Activated naive CD4-positive, alpha-beta T cell (primary cell): ENCODE measurements at places on chromosomes 11 and 22.
A peak's percentile ranks its signal among the peaks of the same experiment; 100 is the strongest.

GRCh38 chr11:125429174-125429707, 66.8 kb downstream of the FEZ1 start:
- peak; percentile 13 for DNase-seq

DNA sequence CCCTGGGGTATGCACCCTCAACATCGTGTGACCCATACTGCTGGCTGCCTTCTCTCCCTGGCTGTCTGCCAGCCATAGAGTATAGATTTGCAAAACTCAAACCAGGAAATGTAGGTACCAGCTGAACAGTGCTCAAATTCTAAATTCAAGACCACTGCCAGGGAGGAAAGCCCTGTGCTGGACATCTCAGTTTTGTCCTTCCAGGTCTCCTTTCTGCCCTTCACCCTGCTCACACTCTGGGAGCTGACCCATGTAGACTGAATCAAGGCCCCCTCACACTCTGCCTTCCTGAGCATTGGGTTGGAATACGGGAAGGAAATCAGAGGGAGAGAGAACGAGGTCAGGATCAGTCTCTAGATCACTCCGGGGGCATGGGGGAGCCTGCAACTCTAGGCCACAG, 12.4 kb upstream of the DRD2 start:
- no peak for DNase-seq

- DNase-seq = no peak
These were observed 13.5 kb upstream of the ANKK1 start for GRCh38 chr11:113373981-113374560.

DNA sequence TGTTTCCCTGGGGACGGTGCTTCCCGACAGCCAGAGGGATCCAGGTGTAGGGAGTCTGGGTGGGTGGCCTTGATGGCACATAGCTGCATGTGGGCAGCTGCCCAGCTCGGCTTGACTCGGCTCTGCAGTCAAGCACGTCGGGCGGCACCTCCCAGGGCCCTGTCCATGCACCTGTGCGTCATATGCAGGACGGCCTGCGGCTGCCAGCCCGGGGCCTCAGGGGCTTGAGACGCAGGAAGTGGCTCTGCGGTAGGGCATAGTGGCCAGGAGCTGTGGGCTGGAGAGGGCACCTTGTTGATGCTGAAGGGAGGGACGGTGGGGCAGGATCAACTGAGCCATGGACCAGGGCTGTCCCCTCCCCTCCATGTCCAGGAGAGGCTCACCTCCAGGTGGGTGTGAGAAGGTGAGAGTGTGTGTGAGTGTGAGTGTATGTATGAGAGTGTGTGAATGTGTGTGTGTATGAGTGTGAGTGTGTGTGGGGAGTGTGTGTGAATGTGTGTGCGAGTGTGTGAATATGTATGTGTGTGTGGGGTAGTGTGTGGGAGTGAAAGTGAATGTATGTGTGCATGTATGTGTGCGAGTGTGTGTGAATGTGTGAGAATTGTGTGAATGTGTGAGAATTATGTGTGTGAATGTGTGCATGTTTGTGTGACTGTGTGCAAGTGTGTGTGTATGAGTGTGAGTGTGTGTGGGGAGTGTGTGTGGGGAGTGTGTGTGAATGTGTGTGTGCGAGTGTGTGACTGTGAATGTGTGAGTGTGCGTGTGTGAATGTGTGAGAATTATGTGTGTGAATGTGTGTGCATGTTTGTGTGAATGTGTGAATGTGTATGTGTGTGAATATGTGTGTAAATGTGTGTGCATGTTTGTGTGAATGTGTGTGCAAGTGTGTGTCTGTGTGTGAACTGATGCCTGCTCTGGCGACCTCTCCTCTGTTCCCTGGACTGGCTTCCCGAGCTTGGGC, 5.7 kb upstream of the SUN2 start:
- DNase-seq = no peak

- no peak for DNase-seq
These were observed 55.5 kb downstream of the CHRDL2 start for GRCh38 chr11:74675761-74676160.

- DNase-seq = no peak
These were observed at the start of gene NCF4 for GRCh38 chr22:36860821-36861659. TSS of gene NCF4 (plus strand) at chr22:36861006. CDS start at chr22:36861172, 166 bp downstream.

- DNase-seq = no peak
These were observed 239.1 kb upstream of the ARHGAP20 start for GRCh38 chr11:110951037-110951949.

DNA sequence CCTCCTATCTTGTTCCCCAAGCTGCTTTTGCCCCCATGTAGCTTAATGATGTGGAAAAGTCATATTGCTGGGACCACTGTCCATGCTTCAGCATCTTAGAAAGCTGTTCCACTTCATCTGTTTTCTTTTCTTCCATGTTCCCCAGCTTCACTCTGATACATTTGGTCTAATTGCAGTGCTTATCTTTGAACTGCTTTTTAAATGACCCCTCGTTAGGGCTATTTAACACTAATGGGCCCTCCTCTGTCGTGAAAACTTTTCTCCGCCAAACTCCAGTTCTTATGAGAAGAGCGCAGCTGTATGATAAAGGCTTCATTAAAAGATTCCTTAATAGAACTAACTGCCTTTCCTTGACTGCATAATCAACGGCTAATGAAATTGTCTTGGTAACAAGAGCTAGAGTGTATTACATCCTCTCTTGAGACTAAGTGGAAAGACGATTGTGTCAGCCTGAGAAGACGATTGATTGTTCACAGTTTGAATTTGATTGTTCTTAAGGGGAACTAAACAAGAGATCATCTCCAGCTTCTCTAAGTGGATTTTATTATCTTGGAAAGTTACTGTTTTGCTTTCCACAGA, 165.0 kb upstream of the MTNR1B start:
- no peak for DNase-seq

DNA sequence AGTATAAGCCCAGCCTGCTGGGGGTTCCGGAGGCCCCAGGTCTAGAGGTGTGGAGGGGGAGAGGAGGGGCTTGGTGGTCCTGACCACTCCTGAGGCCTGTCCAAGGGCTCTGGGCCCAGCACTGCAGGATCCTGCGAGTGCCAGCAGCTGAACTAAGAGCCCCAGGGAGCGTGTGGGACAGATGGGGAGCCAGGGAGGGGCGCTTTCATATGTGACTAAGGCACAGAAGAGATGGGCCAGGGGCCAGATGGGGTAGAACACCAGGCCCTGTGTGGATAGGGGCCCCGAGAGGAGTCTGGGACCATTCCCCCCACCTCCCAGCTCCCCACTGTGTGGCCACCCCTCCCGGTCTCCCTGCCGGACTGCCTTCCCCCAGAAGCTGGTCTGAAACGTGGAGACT, 18.4 kb downstream of the MAFF start:
- no peak for DNase-seq

DNA sequence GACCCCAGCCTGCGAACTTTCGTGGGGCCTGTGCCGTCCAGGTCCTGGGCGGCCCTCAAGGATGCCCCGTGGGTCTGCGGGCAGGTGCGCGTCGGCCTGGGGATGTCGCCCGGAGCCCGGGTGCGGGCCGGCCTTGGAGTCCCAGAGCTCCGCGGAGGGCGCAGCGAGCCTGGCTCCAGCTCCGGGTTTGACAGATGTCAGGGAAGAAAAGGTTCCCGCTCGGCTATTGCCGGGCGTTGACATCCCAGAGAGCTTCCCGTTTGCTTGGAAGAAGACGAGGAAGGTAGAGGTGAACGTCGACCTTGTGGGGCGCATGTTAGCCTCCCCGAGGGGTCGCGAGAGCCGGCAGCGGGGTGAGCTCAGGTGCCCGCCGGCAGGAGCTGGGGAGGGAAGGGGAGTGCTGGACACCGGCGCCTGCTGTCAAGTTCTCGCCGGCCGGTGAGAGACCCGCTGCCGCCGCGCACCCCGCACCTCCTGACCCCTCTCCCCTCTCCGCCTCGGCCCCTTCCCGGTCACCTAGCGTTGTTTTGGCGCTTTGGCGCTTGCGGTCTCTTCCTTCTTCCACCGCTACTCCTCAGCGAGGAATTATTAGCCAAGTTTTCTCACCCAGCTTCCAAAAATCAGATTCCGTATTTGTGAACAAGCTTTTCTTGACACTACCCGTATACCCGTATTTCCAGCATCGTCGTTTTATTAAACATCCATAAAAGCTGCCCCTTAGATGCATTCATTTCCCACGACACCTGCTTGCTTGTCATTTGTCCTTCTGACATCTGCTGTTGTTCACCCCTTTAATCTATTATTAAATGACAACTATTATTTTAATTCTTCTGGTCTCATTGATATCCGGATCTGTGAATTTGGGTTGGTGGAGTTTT, 1.3 kb downstream of the BMAL1 start:
- DNase-seq = no peak

DNA sequence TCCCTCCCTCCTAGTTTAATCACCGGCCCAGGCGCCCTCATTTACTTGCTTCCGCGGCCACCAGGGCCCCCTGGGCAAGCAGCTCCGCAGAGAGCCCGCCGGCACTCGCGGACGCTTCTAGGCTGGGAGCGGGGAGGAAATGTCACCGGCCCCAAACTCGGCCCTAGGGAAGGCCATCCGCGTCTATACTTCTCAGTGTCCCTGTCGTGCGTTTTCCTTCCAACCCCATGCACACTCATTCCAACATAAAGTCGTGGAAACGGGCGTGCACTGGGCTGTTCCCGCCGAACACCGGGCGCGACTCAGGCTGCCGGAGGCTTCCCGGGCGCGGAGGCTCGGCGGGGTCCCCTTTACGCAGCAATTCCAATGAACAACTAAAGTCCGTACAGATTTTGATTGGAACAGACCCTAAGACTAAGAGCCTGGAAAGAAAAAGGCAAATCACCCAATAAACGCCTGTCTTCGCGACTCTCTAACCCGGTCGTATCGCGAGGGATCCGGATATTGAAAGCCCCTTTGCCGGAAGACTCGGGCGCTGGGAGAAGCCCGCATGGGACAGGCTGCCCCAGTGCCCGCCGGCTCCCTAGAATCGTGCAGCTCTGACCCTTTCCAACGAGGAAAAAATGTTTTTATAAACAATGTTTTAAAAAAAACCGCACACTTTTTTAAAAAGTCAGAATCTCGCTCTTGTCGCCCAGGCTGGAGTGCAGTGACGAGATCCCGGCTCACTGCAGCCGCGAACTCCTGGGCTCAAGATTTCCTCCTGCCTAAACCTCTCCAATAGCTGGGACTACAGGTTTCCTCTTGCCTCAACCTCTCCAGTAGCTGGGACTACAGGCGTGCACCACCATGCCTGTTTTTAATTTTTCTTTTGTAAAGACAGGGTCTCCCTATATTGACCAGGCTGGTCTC, 1.3 kb upstream of the BARX2 start:
- no peak for DNase-seq

DNA sequence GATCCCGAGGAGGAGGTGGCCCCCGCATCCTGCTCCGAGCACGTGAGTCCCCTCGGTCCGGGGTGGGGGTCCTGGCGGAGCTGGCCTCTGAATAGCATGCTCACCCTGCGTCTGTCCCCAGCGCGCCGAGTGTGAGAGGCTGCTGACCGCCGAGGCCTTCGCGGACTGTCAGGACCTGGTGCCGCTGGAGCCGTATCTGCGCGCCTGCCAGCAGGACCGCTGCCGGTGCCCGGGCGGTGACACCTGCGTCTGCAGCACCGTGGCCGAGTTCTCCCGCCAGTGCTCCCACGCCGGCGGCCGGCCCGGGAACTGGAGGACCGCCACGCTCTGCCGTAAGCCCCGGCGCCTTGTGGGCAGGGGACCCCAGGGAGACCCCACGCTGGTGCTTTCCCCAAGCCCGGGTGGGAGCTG, 3.5 kb downstream of the MUC2 start:
- no peak for DNase-seq
